AG08396 (cell line): ENCODE measurements at places on chromosomes 2 and 18.

DNA sequence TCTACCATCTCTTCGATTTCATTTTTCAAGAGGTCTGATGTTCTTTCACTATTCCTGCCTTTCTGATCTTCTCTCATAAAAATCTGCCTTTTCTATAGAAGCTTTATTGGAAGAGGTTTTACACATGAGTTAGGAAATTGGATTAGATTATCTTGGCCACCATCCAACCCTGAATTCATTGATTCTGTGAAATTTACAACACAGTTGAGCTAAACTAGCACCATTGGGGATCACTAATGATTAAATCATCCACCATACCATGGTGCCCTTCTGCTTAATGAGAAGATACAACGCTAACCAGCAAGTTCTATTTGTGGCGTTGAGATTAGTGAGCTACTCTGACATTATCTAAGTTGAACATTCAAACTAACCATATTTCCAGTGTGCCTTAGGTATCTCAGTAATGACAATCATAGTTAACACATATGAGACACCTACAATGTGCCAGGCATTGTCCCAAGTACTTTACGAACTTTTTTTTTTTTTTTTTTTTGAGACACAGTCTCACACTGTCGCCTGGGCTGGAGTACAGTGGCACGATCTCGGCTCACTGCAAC is 17.3 kb upstream of the LBH start:
- no peak for DNase-seq

DNA sequence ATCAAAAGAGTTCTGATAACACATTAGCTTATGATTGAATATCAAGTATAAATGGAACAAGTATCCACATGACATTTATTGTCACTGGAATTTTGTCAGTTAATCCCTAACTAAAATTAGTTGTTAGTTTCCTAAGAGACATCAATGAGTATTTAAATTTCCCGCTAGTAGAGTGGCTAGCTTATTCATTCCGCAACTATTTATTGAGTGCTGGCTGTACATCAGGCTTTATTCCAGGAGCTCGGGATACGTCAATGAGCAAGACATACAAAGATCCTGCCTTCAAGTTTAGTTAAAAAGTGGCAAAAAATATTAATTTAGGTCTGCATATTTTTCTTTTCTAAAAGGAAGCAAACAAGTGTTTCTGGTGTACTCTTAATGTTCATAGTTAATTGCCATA is 59.3 kb downstream of the PRKRA start:
- DNase-seq, result no peak

DNA sequence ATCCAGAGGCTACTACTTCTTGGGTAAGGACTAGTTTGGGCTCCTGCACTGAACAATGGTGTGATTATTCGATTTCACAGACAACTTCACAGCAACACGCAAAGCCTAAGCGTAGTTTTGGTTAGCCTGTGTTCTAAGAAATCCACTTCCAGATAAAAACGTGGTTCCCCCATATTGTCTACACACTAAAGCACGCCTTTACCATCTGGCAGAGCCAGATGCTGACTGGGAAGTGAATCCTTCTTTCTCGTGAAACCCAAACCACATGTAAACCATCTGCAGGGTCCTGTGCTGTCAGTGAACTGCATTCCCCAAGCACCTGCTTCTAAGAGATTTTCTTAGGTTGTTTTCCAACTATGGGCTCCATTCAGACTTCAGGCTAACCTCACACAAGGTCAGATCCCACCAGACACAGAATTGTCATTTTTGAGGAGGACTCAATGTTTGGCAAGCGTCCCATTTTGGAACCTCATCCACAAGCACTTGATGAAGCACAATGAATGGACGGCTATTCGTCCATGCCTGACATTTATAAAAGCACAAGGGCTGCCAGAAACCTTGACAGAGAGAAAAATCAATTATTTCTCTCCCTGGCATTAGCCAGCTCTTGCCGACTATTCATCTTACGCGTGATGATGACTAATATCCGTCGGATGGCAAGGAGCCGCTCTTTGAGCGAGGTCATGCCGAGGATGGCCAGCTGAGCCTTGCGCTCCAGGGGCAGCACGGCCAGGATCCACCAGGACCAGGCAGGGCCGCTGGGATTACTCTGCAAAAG is 38.4 kb downstream of the LONRF2 start:
- DNase-seq, result no peak

GRCh38 chr2:239258248-239258647 is 142.6 kb downstream of the HDAC4 start:
- no peak for DNase-seq

DNA sequence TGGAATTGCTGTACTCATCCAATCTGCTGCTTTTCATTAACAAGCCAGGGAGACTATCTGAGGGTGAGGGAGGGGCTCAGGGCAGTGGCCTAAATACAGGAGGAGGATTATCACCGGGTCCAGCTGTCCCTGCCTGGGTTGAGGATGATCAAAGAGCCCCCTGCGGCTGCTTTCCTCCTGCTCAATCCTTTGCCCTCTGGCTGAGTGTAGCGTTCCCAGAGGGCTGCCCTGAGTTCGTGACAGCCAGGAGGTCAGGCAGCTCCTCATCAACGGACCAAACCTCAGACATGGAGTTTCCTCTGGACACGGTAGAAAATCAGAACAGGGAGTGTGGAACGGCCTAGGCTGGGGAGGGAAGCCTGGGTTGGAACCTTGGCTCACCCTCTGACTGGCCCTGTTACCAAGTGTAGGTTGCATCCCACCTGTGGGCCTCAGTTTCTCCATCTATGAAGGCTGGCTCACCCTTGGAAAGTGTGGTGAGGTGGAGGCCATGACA is 23.5 kb downstream of the CIB4 start:
- no peak for DNase-seq

GRCh38 chr2:35428548-35428947 is 927.0 kb upstream of the CRIM1 start:
- no peak for DNase-seq

DNA sequence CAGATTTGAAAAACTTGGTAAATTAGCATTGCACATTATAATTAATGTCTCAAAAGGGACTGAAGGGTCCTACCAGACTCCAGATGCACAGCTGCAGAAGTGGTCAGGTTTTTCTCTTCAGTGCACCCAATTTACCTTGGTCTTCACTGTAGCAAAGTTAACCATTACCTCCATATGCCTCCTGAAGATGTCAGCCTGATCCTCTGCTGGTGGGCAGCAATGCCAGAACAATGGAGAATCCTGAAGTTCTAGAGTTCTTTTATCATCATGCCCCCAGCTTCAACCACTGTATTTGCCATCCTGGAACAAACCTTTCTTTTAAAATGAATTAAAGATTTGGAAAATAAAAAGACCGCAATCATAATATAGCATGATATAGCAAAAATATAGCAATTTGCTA is 1774.8 kb upstream of the CELF4 start:
- DNase-seq, result no peak

GRCh38 chr2:5825686-5826085 is 133.5 kb downstream of the SOX11 start:
- no peak for DNase-seq

- DNase-seq, result no peak
These were observed 27.4 kb downstream of the USP34 start for GRCh38 chr2:61443342-61444041.

DNA sequence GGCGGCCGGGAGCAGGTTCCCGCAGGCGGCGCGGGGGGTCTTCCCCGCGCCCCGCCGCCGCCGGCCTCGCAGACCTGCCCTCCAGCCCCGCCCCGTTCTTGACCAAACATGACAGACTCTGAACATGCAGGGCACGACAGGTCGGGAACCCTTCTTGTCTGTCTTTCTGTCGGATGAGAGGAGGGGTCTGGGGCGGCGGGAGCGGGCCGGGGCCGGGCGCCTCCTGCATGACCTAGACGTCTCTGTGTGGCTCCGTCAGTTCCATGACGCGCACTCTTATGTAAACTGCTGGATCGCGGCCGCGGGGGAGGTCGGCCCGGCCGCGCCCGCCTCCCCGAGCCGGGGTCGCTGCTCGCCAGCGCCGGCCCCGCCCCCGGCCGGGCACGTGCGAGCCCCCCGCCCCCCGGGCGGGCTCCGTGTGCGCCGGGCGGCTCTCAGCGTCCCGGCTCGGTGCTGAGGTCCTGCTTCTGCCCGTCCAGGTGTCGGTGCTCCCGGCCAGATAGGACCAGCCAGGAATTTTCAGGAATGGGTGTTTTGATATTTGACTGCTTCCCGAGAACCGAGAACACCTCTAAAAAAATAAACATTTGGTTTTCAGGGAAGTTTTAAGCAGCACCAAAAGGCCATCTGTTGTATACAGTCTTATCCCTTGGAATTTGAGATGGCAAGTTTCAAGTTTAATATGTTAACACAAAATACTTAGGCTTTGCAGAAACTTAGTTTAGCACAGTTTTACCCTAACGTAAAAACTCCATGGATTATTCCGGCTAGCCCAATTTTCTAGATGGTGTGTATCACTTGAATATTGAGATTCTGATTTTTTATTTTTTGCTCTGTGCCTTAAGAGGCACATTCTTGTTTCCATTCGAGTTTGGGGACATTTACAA is 733 bp downstream of the ZC3H6 start:
- DNase-seq, result peak; percentile 88

DNA sequence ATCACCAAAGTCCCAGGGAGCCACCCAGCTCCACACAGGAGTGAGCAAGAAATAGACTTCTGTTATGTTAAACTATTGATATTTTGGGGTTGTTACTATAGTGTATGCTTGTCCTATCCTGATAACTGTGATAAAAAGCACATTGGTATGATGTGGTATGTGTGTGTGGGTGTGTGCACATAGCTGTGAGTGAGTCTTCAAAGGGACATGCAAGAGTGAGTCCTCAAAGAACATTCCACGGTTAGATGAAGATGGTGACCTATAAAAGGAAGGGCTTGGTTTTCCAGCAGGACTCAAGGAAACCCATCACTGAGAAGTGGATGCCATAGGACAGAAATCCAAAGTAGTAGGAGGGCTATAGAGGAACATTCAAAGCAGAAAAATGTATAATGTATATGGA is 342.9 kb downstream of the TSN start:
- DNase-seq, result no peak

GRCh38 chr18:56715121-56715520 is 64.0 kb downstream of the WDR7 start:
- DNase-seq, result no peak

DNA sequence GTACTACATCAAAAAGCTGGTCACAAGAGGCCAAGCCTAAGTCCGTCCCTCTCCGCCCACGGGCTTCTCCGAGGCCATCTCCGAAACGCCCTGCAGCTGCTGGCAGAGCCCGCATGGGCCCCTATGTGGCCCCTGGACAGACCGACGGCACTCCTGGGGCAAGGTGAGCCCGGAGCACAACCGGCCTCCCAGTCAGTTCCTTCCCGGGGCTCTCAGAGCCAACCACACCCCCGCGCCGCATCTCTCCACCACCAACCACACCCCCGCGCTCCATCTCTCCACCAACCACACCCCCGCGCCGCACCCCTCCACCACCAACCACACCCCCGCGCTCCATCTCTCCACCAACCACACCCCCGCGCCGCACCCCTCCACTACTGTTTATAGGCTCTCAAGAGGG is 93.5 kb downstream of the ZNF516 start:
- DNase-seq, result no peak

- DNase-seq, result no peak
These were observed 102.7 kb downstream of the MAP2 start for GRCh38 chr2:209526561-209526960.

- DNase-seq, result peak; percentile 13
These were observed 34.9 kb downstream of the SUCLG1 start for GRCh38 chr2:84424152-84424551.

GRCh38 chr2:14967729-14968128 is 335.2 kb downstream of the LRATD1 start:
- DNase-seq, result no peak

- DNase-seq, result no peak
These were observed 172.6 kb downstream of the HAUS1 start for GRCh38 chr18:46276748-46277147.

GRCh38 chr2:14517731-14518130 is 114.8 kb upstream of the LRATD1 start:
- DNase-seq, result no peak

DNA sequence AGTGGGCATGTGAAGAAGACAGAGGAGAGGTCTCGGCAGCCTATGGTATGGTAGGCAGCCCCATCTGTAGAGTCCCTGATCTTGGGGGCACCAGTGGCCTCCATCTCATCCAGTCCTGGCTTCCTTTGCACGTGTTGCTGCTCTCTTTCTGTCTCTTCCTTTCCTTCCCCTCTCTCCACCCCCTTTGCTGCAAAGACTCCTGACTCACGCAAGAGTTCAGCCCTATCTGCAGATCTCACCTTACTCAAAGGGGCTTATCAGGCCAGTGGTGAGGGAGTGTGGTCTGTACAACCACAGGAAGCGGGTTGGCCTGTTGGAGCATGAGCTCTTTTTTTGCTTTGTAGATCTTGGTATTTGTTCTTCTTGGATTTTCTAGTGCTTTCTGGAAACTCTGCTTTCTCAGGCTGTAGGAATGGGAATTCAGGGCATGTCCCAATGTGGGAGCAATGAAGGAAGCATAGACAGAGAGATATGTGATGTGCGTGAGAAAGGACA is 14.6 kb upstream of the NT5DC4 start:
- DNase-seq, result no peak

DNA sequence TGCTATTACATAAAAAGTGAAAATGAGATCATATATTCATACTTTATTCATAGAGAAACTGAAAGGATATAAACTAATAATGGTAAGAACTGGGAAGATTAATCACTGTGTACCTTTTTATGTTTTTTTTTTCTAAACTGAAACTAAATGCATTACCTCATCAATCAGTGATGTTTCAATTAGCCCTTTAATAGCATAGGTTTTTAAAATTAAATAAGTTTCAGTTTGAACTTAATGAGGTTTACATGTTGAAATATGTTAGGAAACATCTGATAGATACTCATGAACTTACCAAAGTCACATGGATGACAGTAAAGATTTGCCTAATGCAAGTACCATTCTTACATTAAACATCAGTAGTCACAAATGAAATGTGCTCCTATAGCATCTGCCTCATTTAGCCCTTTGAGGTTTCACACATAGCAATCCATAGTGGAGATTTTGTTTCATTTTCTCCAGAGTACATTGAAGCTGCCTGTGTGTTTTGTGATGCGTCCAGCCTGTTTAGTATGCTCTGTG is 8.9 kb downstream of the MAPRE2 start:
- no peak for DNase-seq

- peak; percentile 67 for DNase-seq
These were observed 21.4 kb downstream of the HJURP start for GRCh38 chr2:233832869-233833311.

GRCh38 chr18:67651438-67651837 is 134.9 kb upstream of the DSEL start:
- DNase-seq, result no peak

DNA sequence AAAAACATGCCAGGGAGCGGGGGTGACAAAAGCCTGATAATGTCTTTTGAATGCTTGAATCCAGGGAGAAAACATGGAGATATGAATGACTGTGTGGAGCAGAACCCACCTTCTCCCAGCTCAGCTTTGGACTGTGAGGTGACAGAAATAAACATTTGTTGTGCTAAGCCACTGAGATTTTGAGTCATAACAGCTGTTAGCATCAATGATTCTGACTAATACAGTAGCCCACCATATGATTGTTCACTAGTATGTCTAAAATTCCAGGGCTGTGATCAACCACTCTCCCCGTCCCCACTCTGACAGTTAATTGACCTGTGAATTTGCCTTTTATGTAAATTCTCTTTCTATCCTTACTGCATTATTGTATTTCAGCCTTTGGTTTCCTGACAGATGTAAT is 69.1 kb downstream of the PDK1 start:
- DNase-seq, result no peak

- DNase-seq, result no peak
These were observed 59.8 kb downstream of the MEIS1 start for GRCh38 chr2:66494708-66495107.

GRCh38 chr2:112850588-112850987 is 14.0 kb upstream of the IL1B start:
- no peak for DNase-seq
